D721Med (cell line): ENCODE measurements at places on chromosomes 12 and 14.

DNA sequence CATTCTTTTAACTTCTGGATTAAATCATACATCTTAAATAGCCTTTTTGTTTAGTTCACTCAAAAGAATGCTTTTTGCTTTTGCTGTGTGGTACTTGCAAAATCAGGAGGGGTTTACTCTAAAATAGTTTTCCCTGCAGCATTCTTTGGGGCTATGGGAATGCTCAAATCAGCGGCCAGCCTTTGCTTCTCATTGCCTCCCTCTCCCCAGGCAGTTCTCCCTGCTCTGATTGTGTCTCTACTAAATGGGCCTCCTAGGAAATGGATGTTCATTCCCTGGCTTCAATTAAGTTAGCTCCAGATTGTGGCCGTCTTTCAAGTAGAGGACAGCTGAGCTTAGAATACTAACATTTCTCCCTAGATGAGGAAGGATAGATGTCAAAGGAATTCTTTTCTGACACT, 4.4 kb downstream of the TULP3 start:
- no peak for DNase-seq

DNA sequence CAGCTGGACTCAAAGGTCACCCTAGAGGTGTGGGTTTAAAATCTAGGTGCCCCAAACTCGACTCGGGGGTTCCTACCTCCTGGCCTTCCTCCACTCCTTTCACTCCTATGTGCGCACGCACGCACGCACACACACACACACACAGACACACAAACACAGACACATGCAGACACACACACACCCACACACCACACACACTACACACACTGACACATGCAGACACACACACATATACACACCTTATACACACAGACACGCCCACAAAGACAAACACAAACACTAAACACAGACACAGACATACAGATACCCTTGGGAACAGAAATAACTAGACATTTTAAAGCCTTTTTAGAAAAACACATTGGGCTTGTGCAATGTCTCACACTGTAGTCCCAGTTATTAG, 31.8 kb downstream of the GSC start:
- no peak for DNase-seq

- DNase-seq, result no peak
Observed at GRCh38 chr12:49831717-49832116, 3.5 kb upstream of the NCKAP5L start.

- DNase-seq, result no peak
Observed at GRCh38 chr12:46518169-46518568, 145.6 kb upstream of the SLC38A2 start.

GRCh38 chr12:58491306-58491705, 429.0 kb downstream of the LRIG3 start:
- no peak for DNase-seq

GRCh38 chr14:75299576-75299975, 20.9 kb downstream of the FOS start:
- DNase-seq, result no peak

- DNase-seq, result no peak
Observed at GRCh38 chr12:9699269-9699897, 29.9 kb downstream of the CLEC2D start.

- DNase-seq, result no peak
Observed at GRCh38 chr14:106831322-106831720, 1304.9 kb downstream of the TMEM121 start.

DNA sequence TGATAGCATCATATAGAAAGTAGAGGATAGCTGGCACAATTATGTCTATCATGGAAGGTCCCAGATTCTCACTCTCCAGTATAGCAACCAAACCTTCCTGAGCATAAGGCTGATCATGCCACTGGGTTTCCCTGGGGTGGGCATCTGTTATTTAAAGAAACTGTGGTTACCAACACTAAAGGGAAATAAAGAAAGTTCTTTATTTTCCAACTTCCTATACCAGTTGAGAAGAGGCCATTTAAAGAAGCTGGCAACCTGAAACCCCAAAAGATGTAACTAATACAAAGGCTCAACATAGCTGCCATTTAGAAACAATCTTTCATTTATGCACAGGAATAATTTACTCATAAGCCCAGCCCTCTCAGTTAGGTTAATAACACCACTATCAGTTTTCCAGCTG, 3.1 kb downstream of the BCAT1 start:
- no peak for DNase-seq

DNA sequence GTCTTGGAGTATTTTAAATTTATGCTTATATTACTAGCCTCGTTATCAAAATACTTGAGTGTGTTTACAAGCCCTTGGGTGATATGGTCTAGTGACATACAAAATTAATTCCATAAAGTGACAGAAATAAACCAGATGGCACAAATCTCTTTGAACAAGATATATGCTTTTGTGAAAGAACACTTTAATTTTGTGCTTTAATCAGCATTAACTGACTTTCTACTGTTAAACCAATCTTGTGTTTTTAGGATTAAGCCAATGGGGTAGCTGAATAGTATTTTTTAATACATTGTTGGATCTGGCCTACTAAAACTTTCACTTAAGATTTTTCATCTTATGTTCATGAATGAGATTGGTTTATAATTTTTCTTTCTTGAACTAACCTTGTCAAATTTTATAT, 30.4 kb upstream of the GCH1 start:
- DNase-seq, result no peak

- no peak for DNase-seq
Observed at GRCh38 chr12:40058721-40059190, 47.1 kb downstream of the SLC2A13 start.

- no peak for DNase-seq
Observed at GRCh38 chr12:84764001-84764400, 148.6 kb downstream of the SLC6A15 start.

GRCh38 chr14:73462048-73462715, 3.8 kb upstream of the NUMB start:
- no peak for DNase-seq

DNA sequence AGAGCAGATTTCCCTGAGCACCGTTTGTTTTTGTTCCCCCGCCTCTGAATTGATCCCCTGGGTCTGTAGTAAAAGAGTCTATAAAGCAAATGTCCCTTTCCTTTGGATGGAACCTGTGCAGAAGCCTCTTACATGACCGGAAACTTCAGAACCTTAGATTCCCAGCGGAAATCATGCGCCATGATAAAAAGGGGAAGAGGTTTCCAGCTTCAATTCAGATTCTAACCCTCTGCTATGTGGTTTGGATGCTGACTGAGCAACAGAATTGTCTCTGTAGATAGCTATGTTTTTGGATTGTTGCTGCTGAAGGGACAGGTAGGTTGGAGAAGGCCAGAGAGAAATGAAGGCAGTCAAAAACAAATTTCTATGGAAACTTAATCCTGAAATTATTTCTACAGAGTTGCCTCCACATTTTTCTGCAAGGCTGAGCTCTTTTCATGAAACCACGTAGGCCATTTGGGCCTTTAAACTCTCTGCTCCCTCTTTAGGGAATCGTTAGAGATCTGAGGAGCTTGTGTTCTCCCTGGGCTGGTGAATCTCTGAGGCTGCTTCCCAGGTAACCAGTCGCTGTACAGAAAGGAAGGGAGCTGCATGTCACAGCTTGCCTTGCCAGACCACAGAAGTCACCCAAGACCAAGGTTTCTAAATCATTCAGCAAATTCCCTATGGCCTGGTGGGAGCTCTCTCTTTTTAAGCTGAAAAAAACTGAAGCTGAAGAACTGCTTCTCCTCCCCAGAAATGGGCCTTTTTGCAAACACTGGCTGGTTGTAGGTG, 28.7 kb upstream of the OR10P1 start:
- DNase-seq, result no peak

- no peak for DNase-seq
Observed at GRCh38 chr12:94263011-94263811, 114.8 kb downstream of the PLXNC1 start.

GRCh38 chr12:27210187-27210586, 33.9 kb upstream of the STK38L start:
- no peak for DNase-seq

GRCh38 chr12:100675432-100675831, 101.9 kb downstream of the GAS2L3 start:
- no peak for DNase-seq

DNA sequence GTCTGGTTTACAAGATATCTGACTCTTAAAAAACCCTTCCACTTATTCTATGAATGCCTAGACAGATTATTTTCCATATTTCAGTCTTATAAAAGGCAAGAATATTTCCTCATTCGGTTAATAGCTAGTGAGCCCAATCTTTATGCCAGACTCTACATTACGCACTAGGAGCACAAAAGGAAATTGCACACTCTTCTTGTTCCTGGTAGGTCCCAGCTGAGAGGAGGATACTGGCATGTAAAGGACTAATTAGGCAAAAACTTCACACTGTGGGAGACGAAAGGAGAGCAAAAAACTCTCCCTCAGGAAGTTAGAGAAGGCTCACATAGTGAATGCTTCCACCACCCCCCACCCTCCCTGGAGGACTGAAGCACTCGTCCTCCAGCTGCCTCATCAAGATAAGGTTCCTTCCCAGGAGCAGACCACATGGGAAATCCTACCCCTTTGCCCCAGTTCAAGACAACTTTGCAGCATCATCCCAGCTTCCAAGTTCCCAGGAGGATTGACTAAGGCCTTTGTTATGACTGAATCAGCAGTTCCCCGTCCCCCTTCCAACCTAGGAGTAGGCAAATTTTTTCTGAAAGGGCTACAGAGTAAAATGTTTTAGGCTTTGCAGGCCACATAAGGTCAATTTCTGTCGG, 14.5 kb downstream of the CAPZA3 start:
- DNase-seq, result no peak

GRCh38 chr12:94010307-94010706, 138.1 kb upstream of the PLXNC1 start:
- DNase-seq, result no peak

GRCh38 chr14:60184146-60184904, 19.1 kb upstream of the DHRS7 start:
- DNase-seq, result no peak

DNA sequence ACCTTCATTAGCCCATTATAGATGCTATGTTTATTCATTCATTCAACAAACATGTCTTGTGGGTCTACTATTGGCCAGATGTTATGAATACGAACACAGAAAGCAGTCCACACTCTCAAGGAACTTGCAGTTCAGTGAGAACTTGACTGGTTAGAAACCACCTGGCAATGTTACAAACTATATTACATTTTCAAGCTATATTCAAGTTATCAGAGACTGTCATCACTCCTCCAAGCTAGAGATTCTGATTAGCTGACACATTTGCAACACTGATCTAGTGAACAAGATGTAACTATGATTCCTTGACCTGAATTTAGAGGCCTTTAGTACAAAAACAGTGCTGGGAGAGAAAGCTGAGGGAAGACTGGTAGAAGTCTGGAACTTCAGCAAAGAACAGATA, 170.7 kb upstream of the EEA1 start:
- no peak for DNase-seq

DNA sequence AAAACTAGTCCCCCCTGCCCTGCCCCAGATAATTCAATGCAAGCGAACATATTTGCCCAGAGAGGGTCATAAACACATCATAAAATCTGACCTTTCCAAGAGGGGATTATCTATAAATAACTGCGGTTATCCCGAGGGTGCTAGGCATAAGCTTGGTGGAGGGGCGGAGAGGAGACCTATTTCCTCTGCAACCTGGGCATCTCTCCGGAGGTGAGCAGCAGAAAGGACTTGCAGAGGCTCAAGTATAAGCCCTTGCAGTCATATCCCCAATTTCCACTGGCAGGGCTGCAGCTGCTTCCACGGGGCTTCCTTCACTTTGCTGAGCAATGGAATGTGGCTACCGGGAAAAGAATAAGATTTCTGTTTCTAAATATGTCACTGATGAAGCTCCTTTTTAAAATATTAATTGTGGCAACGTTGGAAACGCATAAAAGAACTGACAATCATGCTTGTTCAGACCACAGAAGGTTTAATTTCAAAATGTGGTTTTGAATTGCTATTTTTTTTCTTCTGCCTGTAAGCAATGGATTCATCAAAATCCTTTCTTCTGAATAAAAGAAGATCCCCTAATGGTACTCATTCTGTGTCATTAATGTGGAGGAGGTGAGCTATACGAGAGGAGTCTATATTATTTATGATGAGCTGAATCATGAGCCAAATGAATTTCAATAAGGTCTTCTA, 268.9 kb upstream of the ATP2B1 start:
- DNase-seq, result no peak

- peak; percentile 62 for DNase-seq
Observed at GRCh38 chr14:91911474-91912032, 35.9 kb downstream of the FBLN5 start.

- DNase-seq, result no peak
Observed at GRCh38 chr12:13362260-13362841, 165.8 kb downstream of the EMP1 start.

DNA sequence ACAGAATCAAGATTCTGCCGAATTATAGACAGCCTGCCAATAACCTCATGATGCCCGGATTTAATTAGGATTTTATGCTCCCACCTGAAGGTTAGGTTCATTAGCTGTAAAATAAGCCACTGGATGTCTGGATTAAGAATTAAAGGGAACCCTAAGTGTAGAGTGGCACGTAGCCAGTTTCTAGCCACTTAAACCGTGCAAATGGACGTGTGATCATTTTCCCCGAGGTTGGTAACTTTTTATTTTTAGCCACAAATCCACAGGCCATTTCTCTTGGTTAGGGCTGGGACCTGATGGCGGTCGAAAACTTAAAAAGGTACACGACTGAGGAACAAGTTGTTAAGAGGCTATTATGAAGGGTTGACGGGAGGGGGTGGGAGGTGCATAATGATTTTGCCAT, 127.3 kb upstream of the TMPO start:
- DNase-seq, result no peak

DNA sequence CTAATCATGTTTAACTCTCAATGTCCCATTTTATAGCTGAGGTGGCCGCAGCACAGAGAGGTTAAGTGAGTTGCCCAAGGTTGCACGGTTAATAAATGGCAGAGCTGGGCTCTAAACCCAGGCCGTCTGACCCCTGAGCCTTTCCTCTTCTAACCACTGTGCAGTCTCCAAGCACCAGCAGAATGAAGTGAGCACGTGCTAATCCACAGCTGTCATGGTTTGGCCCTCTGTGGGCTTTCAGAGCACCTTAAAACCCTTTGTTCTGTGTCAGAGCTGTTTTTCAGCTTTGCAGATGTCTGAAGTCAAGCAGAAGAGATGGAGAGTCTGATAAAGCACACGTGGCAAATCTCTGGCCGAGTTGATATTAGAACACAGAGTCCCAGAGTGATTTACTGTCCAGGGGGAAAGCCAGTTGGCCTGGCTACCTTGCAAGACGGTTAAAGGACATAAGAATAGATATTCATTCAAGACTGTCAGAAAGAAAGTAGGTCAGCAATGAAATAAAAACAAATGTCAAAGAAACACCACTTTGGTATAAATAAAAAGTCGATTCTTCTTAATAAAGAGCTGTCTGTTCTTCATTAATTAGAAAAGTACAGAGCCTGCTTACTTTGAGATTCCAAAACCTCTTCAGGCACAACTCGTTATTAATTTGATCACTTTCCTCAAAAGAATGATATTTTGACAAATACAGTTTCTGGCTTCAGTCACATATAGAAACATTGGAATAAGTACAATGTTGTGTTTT, 107.3 kb downstream of the CRADD start:
- DNase-seq, result no peak

GRCh38 chr12:21354641-21355040, 18.1 kb upstream of the IAPP start:
- no peak for DNase-seq
